ENCODE measurements at places on chromosomes 1 and 21.

GRCh38 chr21:45073301-45074047, 906 bp upstream of the ADARB1 start:
- DNase-seq = no peak

- no peak for DNase-seq
Measured at GRCh38 chr1:113675302-113675701, 84.0 kb downstream of the PHTF1 start.

DNA sequence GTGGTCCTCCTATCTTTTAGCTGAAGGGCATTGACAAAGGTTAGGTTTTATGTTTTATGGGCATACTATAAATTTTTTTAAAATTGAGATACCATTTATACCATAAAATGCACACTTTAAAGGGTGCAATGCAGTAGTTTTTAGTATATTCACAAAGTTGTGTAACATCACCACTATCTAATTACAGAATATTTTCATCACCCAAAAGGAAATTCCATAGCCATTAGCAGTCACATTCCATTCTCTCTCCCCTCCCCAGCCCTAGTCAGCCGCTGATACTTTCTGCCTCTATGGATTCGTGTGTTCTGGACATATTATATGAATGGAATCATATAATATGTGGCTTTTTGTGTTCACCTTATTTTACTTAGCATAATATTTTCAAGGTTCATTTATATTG, 135.8 kb upstream of the B3GALT2 start:
- DNase-seq = no peak

GRCh38 chr1:247482747-247483146, 24.8 kb upstream of the OR2B11 start:
- DNase-seq = no peak

- no peak for DNase-seq
Measured at GRCh38 chr1:112264553-112264952, 131.5 kb upstream of the CTTNBP2NL start.

DNA sequence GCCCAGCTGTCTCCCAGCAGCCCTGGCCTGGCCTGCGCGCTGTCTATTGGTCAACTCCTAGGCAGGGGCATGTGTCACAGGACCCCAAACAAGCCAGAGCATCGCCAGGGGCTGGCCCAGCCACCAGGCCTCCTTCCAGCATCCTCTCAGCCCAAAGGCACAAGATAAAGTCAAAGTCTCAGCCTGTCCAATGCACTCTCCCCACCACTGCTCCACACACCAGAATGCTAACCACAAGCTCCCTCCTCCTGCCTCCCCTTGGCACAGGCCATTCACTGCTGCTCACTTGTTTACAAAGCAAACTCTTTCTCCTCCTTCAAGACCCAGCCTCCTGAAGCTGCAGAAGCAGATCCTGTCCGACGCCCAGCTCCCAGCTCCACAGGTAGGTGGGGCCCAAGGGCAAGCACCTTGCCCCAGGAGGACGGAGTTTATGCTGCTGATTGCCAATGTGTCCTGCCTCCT, 133.4 kb downstream of the DMRTB1 start:
- no peak for DNase-seq

DNA sequence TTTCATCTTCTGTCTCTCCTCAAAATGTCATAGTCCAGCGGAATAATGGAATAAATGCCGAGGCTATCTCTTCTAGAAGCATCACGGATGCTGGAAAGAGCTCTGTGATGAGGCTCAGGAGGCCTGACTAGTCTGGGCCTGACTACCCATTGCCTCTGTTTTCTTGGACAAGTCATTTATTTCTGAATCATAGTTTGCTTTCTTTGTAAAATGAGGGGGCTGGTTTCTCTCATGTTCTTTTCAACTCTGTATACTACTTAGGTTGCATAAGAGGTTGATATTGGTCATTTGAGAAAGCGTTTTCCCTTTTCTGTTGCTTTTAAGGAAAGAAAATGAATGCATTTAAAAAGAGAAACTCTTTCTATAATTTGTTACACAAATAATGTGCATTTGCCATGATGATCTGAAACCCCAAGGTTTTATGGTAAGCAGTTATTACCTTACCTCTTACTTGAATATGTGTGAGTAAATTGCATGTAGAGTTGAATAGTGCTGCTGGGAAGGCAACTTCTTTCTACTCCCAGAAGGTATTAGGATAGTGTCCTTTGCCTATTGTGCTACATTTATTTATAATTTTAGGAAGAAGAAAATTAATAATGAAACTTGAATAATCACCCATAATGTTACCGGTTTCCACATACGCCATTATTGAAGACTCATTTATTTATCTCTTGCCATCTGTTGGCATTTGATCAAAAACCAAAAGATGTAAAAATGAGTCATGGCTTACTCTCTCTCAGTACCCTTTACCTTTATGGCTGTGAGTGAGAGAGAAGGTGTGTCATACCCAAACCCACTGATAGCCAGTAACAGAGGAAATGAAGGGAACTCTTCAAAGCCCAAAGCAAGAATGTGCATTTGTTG, 179.1 kb downstream of the FASLG start:
- no peak for DNase-seq

DNA sequence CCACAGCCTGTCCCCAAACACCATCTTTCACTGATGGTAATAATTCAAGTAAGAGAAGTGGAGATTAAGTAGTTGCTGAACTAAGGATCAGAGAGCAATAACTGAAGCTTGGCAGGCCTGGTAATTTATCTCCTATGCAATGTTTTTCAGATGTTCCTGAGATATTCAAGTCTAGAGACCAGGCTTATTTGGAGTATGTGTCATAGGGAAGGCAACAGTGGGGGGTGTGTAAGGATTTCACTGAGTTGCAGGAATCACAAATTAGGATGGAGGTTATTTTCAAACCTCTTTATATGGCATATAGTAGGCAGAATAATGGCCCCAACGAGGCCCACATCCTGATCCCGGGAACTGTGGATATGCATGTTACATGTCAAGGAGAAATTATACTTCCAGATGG, 171.7 kb downstream of the KCNJ6 start:
- DNase-seq = no peak

GRCh38 chr1:27621051-27621920, 13.7 kb downstream of the FGR start:
- no peak for DNase-seq

DNA sequence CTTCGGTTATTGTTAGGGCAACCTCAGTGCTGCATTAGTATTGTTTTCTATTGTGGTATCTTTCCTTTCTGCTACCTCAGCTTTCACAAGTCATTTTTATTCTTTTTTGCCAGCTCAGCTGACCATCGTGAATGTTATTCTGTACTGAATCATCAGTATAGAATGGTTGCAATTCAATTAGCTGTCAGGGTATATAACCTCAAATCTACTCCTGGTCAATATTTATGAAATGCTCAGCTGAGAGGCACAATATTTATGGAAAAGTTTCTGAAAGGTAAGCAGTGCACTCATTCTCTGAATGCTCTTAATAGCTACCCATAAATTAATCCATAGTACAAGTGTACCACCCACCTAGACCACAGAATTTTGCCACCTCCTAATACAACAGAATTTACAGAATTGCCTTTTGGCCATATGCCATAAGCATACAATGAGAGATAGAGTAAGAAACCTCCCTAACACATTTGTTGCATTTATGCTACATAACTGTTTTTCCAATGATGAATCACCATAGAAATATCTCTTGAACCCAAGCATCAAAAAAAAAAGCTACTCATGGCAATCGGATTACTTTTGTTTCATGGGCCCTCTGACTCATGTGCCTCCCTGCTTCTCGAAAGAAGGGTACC, 732.6 kb upstream of the CHRM3 start:
- DNase-seq = no peak

GRCh38 chr21:44985441-44986401, 45.9 kb downstream of the SLX9 start:
- no peak for DNase-seq

GRCh38 chr1:247352175-247352574, 20.5 kb upstream of the ZNF496 start:
- no peak for DNase-seq

DNA sequence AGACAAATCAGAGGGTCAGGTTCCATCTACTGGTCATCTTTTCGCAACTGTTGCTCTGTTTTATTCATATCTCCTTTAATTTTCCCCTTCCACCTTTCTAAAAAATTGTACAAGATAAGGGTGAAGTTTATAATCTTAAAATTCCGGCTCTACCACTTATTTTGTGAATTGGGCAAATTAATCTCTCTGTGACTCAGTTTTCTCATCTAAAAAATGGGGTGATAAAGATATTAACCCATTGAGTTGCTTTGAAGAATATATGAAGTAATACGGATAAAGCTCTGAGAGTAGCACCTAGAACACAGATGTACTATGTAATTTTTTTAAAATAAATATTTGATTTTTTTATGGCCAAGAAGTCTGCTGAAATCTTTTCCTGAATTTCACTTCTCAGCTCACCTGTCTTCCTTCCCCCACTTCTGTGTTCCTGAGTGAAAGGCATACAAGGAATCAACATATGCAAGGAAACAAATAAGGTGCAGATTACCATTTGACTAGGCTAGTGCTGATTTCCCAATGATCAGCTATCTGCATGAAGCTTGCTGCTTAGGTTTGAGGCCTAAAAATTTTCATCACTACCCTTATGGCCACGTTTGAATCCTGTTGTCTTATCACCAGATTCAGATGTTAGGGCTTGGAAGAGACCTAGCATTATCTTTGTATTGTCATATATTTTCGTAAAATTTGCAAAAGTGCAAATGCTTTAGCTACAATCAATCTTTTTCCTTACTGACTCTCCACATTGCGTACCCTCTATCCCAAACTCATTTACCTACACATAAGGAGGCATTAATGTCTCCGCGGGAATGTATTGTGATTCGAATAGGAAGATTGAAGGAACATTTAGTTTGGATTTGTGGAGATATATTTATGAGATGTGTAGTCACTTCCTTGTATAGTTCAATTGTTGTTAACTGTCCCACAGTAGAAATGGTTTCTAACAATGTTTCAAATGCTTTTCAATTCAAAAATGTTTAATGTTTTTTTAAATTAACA, 718.3 kb upstream of the PTBP2 start:
- no peak for DNase-seq

DNA sequence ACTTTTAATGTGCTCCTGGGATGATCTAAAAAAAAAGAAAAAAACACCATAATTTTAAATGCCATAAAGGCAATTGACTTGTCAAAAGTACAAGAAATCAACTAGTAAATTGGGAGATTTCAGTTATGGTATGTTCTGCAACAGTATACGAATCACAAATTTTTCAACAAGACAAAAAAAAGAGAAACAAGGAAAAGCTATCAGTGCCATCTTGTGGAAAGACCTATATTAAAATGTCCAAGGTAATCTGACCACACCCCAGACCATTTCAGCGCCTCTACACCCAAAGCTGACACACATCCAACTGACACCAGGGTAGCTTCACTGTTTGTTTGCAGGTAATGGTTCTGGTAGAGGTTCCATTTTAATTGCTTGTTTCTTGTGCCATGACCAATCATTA, 5.0 kb upstream of the DUSP23 start:
- DNase-seq = no peak

DNA sequence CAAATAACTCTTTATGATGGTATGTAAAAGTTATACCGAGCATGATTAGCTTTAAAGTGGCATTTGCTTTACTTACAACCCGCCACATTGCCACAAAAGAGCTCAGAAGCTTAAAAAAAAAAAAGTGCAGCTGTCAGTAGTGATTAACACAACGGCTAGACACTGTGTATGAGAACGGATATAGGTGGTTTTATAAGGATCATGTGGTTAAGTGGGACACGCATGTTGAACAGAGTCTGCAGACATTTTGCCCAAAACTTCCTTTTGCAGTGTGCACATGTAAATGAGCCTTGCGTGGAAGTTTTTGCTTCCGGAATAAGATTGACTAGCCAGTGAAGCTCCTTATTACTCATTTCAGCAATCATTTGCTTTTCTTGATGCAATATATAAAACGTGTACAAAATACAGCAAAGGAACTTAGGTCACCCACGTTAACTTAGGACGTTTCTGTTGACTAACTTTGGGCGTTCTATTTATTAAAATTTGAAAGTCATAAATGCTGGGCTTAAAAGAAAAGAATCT, 58.7 kb upstream of the RGS1 start:
- no peak for DNase-seq

DNA sequence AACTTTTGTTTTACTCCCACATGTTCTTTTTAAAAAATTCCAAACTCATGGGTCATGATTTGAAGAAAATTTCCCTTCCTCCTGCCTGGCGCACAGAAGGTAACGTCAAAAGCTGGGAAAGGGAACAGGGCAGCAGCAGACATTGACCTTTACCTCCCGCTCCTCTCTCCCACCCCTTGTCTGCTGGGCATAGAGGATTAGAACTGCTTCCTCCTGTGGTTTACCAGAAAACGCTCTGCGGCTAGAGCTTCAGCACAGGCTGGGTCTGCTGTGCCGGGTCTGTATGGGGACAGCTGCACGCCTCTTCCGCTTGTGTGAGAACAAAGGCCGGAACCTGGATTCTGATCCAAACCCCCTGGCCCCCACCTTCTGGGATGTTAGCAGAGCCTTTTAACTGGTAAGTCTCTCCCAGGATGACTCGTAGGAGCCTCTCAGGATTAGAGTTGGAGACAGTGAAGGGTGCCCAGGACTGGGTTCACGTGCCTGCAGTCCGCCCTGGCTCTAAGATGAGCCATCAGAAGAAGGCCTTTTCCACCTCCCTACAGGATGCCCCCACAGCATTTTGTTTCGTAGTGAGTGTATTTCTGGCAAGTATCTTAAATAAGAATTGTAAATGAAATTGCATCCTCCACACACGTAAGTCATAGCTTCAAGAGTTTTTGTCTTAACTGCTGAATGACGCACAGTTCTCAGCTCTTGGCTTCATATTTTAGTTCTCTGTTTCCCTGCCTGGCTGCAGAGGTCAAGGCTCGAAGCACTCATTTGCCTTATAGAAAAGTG, 5.2 kb downstream of the H6PD start:
- DNase-seq = no peak

DNA sequence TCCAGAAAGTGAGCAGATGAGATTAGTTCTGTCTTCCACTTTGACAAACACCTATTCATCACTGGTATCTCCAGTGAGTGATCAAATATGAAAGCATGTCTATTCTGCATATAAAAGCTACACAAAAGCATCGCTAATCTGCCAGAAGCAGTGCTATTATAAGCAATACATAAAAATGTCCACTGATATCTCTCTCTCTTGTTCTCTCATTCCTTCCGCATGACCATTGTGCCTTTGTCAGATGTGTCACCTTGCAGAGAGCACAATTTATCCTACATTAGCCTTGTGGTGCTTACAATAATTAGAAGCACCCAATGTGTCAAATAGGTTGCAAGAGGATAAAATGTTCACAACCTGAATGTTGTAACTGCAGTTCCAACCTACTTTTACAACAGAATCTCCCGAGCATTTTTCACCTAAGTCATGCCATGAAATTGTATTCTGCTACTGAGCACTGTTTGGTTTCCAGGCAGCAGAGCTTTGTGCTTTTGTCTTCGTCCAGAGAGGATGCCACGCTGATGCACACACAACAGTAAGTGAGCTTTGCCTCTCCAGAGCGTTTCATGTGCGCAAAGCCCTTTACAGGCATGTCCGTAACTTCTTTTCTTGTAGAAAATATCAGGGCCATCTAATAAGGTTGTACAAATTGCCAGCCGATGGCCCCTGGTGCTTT, 198.7 kb upstream of the PLD5 start:
- no peak for DNase-seq

DNA sequence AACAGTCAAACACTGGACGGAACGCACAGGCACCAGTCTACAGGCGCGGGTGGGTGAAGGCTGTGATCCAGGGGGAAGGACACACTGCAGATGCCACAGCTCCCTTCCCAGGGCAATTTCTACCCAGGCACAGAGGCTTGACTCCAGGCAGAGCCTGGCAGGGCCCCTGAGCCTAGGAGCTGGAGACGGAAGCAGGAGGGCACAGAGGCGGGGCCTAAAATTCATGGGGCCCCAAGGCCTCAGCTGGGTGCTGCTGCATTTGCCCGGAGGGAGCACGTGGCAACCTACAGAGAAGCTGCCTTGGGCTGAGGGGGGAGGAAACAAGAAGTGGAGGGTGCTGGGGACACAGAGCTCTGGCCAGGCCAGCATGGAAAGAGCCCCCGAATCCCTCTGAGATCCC, 41.2 kb downstream of the UBE2G2 start:
- no peak for DNase-seq

Data from activated T-helper 1 cell treated with anti-CD3 and anti-CD28 coated beads, Interleukin-2, amount 50 U/mL, for 16 hours (primary cell).